Activated CD4-positive, alpha-beta T cell treated with anti-CD3 and anti-CD28 coated beads for 36 hours (primary cell): ENCODE measurements at places on chromosomes 1 and 21. TPM values are rescaled to one million over a fixed set of nuclear protein-coding genes. Genes with fewer than 3 reads are reported as not detected.

Gene TMEM52
- 1.1 TPM for total RNA-seq

Gene MT1HL1
- not detected for total RNA-seq

DNA sequence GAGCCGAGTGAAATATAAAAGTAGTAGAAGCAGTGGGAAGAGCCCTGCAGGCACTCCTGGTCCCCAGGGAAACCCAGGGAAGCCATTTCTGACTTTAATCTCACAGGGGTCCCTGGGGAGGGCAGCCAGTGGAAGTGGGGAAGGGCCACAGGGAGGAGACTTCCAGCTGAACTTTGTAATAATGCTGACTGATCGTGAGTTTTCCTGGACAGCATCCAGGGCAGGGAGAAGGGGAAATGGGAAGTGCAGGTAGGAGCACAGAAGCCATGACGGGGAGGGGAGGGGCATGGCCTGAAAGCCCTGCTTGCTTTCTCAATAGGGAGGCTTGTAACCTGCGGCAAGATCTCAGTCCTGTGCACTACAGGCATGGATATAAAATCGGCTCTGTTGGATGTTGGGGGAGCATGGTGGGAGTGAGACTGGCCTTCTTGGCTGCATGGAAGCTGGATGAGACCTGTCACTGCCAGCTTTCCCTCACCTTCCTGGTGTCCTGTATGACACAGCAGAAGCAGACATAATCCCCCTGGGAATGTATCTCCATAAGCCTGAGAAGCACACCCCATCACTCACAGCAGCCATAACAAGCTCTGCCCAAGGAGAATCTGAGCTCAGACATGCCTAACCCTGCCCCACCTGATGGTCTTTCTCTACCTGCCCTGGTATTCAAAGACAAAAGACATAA, 15.1 kb upstream of the MX1 start:
- peaks cover 34% of the 10 kb centered on the region for H3K36me3 ChIP-seq
- peaks cover 2% of the 10 kb centered on the region for H3K4me1 ChIP-seq
- H3K4me3 ChIP-seq: no peak overlapping the region
- no peaks in the 10 kb centered on the region for H3K27me3 ChIP-seq
- H3K27ac ChIP-seq: no peak overlapping the region

Gene ZMYM1
- total RNA-seq: 5.7 TPM

GRCh38 chr1:216702170-216702569, 21.1 kb downstream of the ESRRG start:
- no peaks in the 10 kb centered on the region for H3K27me3 ChIP-seq
- no peak overlapping the region for H3K4me3 ChIP-seq
- no peak for DNase-seq
- no peak overlapping the region for H3K27ac ChIP-seq

- no peak overlapping the region for H3K27ac ChIP-seq
- H3K27me3 ChIP-seq: peaks cover 16% of the 10 kb centered on the region
Observed at GRCh38 chr1:30048905-30049304, 674.5 kb downstream of the MATN1 start.

DNA sequence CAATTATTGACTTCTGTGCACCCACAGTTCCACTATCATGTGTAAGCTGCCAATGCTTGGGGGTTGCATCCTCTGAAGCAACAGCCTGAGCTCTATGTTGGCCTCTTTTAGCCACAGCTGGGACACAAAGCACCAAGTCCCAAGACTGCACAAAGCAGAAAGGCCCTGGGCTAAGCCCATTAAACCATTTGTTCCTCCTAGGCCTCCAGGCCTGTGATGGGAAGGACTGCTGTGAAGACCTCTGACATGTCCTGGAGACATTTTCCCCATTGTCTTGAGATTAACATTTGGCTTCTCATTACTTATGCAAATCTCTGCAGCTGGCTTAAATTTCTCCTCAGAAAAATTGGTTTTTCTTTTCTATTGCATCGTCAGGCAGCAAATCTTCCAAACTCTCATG, 123.7 kb upstream of the DEPDC1 start:
- H3K4me1 ChIP-seq: no peaks in the 10 kb centered on the region
- H3K36me3 ChIP-seq: no peaks in the 10 kb centered on the region
- DNase-seq: no peak
- H3K27ac ChIP-seq: no peak overlapping the region
- no peaks in the 10 kb centered on the region for H3K27me3 ChIP-seq
- no peak overlapping the region for H3K4me3 ChIP-seq

DNA sequence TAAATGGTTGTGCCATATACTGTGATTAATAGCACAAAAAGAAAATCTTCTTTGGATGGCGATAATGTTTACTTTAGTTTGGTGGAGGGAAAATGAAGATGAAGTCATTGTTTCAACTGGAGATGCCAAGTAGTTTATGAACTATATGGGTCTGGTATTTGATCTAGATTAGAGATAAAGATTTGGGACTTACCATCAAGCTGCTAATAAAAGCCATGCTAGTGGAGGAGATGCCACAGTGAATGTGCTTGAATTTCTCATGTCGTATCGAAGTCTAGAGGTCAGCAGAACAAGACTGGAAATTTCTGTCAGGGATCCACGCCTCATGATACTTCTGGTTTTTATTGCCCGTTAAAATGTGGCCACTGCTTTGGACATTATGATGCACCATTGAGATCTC, 742.0 kb downstream of the NCAM2 start:
- H3K4me3 ChIP-seq: no peak overlapping the region
- no peak overlapping the region for H3K27ac ChIP-seq
- no peaks in the 10 kb centered on the region for H3K4me1 ChIP-seq

DNA sequence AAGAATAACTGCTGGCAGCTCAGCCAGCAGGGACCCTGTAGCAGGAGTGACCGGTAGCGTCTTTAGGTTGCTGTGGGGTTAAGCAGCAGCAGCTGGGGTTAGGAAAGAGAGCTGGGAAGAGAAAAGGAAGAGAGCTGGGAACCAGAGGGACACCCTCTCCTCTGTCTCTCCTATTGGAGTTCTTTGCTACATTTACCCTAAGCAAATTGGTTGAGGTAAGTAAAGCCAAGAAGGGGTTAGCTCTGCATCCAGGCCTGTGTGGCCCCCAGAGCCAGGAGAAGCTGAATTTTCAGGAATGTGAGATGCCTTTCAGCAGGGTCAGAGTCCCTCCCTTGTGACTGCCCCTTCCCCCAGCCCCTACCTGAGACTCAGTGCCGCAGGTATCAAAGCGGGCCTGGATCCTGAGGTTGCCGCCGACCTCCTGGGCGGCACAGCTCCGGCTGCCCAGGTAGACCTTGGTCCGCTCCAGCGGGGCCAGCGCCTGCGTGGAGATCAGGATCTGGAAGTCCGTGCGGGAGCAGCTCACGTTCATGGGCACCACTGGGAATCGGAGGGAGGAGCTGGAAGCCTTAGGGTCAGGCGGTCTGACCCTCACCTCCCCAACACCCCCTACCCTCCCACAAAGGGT, 16.4 kb downstream of the CDCP2 start:
- H3K4me3 ChIP-seq: no peak overlapping the region
- H3K27ac ChIP-seq: no peak overlapping the region
- DNase-seq: no peak
- H3K27me3 ChIP-seq: no peaks in the 10 kb centered on the region

DNA sequence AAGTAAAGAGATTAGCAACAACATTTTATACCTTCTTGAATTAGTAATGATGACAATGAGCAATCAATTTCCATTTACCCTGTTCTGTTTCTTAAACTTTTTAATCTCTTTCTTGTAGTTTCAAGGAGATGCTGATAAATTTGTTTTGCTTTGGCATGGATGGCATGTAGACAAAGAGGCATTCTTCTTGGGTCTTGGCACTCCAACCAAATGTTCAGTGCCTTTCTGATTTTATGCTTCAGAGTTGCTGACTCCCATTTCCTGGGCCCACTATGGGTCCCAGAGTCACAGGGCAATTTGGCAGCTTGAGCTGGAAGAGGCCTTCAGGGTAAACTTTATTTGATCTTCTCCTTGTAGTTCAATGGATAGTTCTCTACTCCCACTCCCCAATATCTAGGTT, 42.1 kb upstream of the OSBPL9 start:
- H3K4me1 ChIP-seq: peaks cover 28% of the 10 kb centered on the region
- H3K27me3 ChIP-seq: no peaks in the 10 kb centered on the region
- DNase-seq: no peak
- no peak overlapping the region for H3K27ac ChIP-seq
- H3K4me3 ChIP-seq: no peak overlapping the region
- no peaks in the 10 kb centered on the region for H3K36me3 ChIP-seq

Gene GBP2
- total RNA-seq: 253 TPM

DNA sequence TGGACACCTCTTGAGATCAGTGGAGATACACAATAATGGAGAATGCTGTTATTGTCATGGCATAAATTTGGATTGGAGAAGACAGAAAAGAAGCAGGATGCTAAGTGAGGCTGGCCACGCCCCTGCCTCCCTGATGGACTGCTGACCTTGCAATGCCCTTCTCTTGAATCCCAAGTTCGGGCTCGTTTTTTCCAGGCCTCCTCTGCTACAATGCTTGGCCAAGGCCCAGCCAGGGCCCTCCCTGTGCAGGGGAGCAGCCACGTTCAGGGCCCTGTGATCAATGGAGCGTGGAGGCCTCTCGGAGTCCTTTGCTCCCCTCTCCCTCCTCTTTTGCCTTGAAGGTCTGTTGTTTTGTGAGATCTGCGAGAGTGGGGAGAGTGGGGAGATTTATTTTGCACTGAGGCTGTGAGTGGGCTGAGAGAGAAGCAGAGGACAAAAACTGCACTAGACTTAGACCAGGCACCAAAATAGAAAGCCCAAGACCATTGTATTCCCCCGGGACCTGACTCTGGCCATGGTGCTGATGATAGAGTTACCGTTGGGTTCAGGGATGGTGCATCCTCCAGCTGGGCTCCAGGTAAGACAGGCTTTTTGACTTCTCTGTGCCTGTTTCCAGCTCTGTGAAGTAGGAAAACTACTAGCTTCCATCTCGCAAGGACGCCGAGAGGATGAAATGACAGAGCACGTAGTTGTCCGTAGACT, 268.6 kb downstream of the KAZN start:
- H3K36me3 ChIP-seq: no peaks in the 10 kb centered on the region
- no peak overlapping the region for H3K27ac ChIP-seq
- no peak for DNase-seq
- H3K4me3 ChIP-seq: no peak overlapping the region

GRCh38 chr21:15604413-15604812, 125.4 kb upstream of the USP25 start:
- peaks cover 7% of the 10 kb centered on the region for H3K27me3 ChIP-seq
- H3K27ac ChIP-seq: no peak overlapping the region
- H3K4me1 ChIP-seq: no peaks in the 10 kb centered on the region
- H3K36me3 ChIP-seq: no peaks in the 10 kb centered on the region
- H3K4me3 ChIP-seq: no peak overlapping the region
- no peak for DNase-seq

Gene MOV10
- 80.3 TPM for total RNA-seq

DNA sequence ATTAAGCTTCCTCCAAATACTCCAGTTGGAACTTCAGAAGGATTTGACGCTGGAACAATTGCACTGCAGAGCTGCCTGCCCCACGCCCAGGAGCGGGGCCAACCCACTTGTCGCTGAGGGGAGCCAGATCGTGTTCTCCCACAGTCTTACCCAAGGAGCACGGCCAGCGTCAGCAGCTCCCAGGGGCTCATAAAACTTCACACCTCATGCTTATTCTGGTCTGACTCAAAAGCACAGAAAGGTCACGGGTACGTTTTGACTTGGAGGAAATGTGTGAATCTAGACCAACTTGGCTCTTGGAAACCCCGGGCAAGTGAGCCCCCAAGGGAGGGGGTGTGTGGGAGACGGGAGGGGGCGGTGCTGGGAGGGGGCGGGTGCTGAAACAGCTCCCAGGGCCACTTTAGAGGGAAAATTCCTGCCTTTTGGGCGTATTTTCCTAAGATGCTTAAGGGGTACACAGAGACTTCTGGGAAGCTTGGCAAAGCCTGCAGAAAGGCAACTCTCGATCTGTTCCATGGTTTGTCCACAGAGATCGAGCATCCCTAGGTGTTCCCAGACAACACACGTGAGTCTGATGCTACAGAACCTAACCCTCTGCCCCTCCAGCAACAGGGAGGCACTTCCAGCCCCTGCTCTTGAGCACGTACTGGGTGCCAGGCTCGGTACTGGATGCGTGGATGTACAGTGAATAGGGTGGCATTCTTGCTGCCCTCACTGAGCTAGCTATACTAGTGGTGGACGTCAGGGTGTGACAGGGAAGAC, 98.9 kb downstream of the DHRS3 start:
- H3K27me3 ChIP-seq: no peaks in the 10 kb centered on the region
- peak; percentile 82 for DNase-seq
- peak overlapping the region; percentile 59 for H3K27ac ChIP-seq
- H3K36me3 ChIP-seq: peaks cover 10% of the 10 kb centered on the region
- peaks cover 34% of the 10 kb centered on the region for H3K4me1 ChIP-seq
- no peak overlapping the region for H3K4me3 ChIP-seq

Gene CRP
- not detected for total RNA-seq

DNA sequence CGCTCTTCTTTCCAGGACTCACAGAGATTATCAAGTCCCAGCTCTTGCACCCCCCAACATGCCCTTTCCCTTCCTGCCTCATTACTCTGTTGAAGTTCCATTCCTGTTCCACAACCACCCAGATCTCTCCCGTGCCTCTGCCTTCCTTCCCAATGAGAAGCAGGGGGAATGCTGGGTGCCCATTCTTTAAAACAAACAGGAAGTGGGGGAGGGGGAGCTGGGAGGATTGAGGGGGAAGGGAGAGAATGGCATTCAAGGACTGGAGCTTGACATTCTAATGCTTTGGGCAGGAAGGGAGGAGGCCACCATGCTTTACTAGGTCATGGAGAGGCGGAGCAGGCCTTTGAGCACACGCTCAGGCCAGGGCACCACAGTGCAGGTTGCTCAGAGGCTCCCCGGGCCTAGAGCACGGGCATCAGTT, 150.3 kb upstream of the IRF2BP2 start:
- no peak for DNase-seq
- no peak overlapping the region for H3K4me3 ChIP-seq
- peaks cover 4% of the 10 kb centered on the region for H3K27me3 ChIP-seq
- no peaks in the 10 kb centered on the region for H3K36me3 ChIP-seq

Gene SERPINC1
- total RNA-seq: not detected

Gene PHGDH
- 259 TPM for total RNA-seq
